ENCODE measurements at places on chromosomes 16 and 17. TPM values are rescaled to one million over a fixed set of nuclear protein-coding genes. Genes with fewer than 3 reads are reported as not detected.

GPR179 gene
- total RNA-seq = 0.10 TPM

CES1 gene
- 5.8 TPM for total RNA-seq

HNF1B gene
- total RNA-seq = not detected

NLRC5 gene
- total RNA-seq = 18.9 TPM

DPEP2 gene
- total RNA-seq = not detected

LGALS9B gene
- not detected for total RNA-seq

MT1A gene
- not detected for total RNA-seq

SNX20 gene
- total RNA-seq = not detected
